ENCODE measurements at places on chromosomes 2 and 18.

GRCh38 chr2:38037325-38037724 lies 38.6 kb downstream of the CYP1B1 start:
- DNase-seq, result no peak

DNA sequence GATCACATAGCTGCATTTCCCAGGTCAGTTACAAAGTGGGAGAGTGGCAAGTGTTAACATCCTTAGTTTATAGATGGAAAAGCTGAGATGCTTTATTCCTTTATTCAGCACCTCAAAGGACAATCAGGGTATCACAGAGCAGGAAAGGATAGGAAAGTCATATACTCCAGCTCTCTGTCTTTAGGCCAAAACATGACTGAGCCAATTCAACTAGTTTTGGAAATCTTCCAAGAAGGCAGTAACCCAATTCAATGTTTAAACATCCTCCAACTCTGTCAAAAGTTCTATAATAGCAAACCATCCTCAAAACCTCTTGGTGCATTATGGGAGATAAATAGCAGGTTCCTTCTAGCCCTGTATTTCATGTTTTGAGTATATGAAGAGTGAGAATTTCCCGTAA lies 25.2 kb downstream of the CASP8 start:
- DNase-seq, result no peak

DNA sequence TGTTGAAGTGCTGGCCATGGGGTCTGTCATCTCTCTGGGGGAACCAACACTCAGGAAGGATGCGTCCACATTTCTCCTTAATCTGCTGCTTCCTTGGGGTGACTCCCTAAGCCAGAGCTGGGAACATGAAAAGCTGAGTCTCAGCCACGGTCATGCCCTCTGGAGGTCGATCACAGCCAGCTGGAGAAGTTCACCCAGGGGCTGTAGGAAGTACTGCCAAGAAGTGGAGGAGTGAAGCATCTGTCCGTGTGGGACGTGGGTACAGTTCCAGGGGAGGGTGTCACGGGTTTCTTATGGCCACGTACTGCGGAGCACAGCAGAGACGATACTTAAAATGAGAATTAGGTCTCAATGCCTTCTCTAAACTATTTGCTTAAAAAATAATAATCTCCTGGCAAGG lies 42.4 kb upstream of the IGFBP2 start:
- no peak for DNase-seq

DNA sequence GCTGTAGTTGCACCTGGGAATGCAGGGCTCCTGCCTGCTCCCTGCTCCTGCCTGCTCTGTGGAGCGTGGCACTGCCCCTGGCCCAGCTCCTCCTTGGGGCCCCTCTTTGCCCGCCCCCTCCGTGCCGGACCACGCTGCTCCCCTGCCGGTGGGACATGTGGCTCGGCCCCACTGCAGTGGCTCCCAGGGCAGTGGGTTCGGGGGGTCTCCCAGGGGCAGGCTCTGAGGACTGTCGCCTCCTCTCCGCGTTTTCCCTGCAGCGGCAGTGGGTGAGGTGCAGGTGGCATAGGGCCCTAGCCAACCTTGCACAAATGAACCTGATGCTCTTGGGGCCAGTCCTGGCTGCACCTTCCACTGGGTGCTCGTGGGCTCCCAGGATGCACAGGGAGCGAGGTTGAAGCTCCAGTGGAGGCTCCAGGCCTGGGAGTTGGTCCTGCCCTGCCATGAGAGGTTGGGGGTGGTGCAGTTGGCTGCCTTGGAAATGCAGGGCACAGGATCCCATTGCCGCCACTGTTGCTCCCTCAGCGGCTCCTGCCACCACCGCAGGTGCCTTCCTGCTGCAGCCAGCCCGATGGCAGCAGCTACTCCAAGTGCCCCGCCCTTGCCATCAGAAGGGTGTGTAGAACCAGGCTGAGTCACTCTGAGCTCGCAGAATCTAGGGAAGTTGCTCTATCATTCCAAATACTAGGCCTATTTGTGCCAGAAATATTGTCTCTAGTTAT lies 313.1 kb upstream of the SYT4 start:
- DNase-seq, result no peak

DNA sequence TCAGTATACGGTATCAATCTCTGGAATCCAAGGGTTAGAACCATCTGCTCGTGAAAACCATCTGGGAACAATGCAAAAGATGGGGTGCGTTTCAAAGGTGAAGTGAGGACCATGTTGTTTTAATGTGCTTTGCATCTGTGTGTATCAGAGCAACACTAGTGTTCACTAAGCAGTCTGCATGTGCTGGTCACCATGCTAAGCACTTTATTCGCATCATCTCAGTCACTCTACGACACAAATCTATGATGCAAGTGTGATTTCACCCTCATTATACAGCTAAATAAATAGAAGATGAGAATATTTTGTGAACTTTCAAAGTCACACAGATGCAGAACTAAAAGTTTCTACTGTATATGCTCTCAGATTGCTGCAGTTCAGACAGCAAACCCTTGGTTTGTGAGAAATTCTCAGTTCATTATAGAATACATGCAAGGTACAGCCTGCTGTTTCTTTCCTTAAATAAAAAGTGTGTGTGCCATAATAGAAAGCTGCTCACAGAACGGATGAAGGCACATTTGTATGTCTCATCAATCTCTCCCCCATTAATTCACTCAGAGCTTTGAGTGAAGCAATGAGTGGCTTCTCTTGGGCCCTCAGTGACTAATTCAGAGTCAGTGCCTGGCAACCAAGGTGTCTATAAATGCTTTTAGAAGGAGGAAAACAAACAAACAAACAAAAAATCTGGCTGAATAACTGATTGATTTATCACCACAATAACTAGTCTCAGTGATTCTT lies 652.8 kb upstream of the SOX11 start:
- DNase-seq, result no peak

DNA sequence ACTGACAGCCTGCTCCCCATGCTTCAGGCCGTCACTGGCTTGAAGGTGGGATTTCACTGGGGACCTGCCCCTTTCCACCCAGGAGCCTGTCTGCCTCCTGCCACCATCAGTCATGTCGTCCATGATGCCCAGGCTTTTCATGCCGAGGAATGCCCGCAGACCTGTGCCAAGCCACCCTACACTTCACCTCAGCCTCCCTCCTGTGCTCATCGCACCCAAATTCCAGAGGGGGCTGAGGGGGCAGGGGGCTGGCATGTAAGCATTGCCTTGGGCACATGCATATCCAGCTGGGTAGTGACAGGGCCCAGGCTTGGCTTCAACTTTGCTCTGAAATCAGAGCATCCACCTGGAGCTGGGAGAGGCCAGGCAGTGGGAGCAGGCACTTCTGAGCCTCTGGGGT lies 20.9 kb upstream of the RPRM start:
- DNase-seq, result no peak

GRCh38 chr2:75602724-75603342 lies 42.1 kb upstream of the EVA1A start:
- DNase-seq, result no peak

GRCh38 chr2:138708682-138709241 lies 71.4 kb downstream of the NXPH2 start:
- no peak for DNase-seq

DNA sequence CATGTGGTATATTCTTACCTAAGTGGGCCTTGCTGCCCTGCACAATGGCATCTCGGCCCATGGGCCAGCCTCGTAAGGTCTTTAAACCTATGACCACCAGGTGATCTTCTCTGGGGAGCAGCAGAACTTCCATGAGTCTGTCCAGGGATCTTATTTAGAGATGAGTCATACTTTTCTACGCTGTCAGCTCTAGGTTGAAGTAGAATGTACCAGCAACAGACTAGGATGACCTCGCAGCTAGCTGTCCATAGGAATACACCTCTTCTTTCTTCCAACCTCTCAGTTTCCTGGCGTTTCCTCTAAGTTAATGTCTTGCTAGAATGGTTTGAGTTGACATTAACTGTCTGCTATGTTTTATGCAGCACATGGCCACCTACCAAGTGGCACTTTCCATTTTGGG lies 15.6 kb upstream of the CXCR4 start:
- no peak for DNase-seq

DNA sequence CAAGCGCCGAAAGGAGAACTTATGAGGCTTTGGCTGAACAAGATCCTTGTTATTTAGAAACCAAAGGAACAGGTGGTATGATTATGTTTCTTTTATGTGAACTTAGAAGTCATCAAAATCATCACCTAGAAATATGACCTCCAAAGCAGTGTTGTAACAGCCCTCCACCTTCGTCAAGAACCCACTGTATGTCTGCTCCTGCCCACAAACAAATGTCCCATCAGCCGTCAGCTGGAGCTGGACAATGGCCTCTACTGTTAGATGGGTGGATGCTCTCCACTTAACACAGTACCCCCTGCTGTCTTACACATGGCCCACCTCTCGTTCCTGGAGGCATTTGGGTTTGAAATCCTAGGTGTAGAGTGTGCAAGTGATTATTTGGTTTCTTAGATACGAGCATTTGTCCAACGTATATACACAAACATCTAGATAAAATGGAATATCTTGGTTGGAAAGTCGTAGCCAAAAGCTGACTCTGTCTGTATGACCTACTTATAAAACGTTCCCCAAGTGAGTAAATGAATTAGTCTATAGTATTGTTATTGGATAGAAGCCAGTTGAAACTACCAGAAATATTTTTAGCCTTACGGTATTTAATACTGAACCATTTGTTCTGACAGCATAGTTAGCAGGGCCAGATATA lies 113.0 kb downstream of the CRIM1 start:
- DNase-seq, result no peak

DNA sequence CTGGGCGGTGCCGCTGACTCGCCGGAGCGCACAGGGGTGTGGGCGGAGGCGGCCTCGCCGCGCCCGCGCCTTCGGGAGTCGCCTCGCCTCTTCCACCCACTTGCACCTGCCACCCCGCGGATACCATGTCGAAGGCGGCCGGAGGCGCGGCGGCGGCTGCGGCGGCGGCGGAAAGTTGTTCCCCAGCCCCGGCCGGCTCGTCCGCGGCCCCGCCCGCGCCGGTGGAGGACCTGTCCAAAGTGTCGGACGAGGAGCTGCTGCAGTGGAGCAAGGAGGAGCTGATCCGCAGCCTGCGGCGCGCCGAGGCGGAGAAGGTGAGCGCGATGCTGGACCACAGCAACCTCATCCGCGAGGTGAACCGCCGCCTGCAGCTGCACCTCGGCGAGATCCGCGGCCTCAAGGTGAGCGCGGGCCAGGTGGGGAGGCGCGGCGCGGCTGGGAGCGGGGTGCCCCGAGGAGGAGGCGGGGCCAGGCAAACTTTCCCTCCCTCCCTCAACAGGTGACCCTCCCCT lies 766 bp downstream of the CCDC85A start:
- DNase-seq, result no peak

- no peak for DNase-seq
Measured at GRCh38 chr18:58226429-58226828, 182.4 kb downstream of the NEDD4L start.

GRCh38 chr2:237739101-237739500 lies 59.5 kb upstream of the RBM44 start:
- no peak for DNase-seq

GRCh38 chr18:50659091-50660003 lies 99.5 kb downstream of the MAPK4 start:
- DNase-seq, result peak; percentile 15

DNA sequence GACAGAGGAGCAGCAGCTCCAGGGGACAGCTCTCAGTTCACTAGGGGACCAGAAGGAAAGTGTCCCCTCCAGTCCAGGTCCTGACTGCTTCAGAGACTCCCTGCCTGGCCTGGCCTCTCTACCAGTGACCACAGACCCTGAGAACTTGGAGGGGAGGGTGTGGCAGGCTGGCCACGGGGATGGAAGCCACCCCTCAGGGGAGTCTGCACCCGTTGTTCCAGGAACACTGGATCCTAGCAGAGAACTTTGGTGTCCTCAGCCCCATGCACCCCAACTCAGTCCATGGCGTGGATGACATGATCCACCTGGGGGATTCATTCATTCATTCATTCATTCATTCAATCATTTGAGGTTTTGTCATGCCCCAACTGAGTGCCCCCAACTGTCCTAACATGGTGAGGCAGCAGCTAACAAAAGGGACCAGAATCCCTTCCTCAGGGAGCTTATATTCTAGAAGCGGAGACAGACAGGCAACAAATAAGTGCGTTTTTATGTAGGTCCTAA lies 31.9 kb downstream of the MYO7B start:
- DNase-seq, result no peak

DNA sequence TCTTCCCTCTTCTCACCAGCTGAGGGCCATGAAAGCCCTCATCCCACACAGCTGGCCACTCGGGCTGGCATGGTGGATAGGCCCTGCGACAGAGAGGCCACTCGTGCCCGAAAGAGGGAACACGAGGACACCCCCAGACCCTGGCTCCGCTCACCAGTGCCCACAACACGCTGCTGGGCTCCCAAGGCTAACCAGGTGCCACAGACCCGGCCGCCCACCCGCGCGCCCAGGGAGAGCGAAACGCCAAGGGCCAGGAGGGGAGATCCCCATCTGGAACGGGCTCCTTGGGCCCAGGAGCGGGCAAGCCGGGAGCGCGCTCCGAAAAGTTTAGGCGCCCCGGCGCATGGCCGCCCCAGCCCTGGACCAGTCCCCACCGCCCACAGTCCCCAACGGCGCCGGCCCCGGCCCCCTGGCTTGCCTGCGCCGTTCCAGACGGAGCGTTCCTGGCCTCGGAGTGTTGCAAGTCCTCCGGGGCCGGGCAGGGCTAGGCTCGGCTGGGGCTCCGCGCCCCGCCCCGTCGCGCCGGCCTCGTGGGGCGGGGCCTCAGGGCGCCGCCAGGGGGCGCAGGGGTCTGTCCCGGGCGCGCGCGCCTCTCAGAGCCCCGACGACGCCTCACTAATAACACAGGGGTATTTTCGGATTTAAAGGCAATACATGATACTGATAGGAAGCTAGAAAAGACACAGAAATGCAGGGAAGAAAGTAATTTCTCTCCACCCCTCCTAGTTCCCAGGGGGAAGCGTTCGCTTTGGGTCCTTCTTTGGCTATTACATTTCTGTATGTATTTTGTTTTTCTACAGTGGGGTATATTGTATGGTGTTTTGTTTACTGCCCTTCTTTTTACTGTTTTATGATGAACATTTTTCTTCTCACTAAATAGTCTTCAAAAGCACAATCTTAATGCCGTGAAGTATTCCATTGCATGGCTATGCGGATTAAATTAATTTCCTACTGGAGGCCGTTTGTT lies at the start of gene TMBIM1:
TMBIM1 (minus strand) TSS at position 456 of the 967 bp plus-strand sequence. CDS start 10,362 bp downstream, outside the sequence.
- DNase-seq, result no peak

GRCh38 chr2:132581991-132582738 lies 87.8 kb downstream of the LYPD1 start:
- no peak for DNase-seq

DNA sequence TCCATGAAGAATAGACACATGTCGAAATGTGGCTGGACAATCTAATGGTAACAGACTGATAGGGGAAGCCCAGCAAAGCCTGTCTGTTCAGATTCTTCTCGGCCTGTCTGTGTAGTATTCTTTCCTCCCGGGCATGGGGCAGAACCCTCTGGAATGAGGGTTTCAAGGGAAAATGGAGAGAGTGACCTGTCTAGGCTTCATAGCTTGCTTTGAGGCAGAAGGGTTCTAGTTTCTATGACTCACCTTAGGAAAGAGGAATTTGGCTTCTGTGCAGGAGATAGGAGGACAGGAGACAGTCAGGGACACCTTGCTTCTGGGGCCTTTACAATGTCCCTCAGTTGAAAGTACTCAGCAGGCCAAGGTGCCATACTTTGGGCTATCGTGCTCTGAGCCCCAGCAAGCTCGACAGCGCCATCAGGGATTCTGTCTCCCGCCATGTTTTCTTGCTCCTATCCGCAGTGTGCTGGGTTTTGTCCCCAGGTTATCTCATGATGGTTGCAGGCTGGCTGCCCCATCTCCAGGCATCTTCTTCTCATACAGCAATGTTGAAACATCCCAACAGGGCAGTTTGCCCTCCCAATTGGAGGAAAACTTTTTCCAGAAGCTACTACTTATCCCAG lies 74.7 kb upstream of the TLK1 start:
- DNase-seq, result no peak

GRCh38 chr18:9278028-9278427 lies 56.5 kb upstream of the TWSG1 start:
- DNase-seq, result no peak

GRCh38 chr2:18912225-18912888 lies 323.0 kb upstream of the NT5C1B start:
- no peak for DNase-seq
